ENCODE measurements at places on chromosomes 11 and 22.

GRCh38 chr11:43712676-43713075 is 32.1 kb downstream of the HSD17B12 start:
- DNase-seq, result no peak

DNA sequence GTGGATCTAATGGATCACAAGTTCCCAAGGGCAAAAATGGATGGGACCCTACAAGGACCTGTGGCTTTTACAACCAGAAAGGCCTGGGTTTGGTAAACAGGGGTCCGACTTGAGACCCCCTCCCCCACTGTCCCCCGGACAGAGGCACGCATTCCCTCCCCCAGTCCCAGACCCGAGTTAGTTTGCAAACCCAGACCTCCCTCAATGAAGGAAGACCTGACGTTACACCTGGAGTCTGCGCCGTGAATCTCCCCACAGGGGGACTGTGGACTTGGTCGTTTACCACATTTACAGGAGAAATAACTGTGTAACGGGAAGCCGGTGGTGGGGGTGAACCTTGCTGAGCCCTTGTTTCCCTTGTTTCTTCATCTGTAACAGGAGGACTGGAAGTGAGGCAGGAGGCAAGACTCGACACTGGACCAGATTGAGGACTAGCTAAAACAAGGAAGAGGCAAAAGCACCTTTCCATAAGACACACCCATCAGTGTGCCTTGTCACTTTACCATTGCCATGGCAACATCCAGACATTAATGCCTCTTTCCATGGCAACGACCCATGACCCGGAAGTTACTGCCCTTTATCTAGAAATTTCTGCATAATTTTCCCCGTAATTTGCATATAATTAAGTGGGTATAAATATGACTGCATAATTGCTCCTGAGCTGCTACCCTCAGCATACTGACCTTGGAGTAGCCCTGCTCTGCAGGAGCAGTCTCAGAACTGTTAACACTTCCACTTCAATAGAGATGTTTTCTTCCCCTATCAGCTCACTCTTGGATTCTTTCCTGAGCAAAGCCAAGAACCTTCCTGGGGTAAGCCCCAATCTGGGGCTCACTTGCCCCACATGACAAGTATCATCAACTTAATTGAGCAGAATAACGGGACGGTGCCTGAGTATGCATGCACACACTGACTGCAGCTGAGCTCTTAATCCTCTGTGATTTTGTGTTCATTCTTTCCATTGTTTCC is 25.4 kb downstream of the PDGFB start:
- DNase-seq, result no peak

DNA sequence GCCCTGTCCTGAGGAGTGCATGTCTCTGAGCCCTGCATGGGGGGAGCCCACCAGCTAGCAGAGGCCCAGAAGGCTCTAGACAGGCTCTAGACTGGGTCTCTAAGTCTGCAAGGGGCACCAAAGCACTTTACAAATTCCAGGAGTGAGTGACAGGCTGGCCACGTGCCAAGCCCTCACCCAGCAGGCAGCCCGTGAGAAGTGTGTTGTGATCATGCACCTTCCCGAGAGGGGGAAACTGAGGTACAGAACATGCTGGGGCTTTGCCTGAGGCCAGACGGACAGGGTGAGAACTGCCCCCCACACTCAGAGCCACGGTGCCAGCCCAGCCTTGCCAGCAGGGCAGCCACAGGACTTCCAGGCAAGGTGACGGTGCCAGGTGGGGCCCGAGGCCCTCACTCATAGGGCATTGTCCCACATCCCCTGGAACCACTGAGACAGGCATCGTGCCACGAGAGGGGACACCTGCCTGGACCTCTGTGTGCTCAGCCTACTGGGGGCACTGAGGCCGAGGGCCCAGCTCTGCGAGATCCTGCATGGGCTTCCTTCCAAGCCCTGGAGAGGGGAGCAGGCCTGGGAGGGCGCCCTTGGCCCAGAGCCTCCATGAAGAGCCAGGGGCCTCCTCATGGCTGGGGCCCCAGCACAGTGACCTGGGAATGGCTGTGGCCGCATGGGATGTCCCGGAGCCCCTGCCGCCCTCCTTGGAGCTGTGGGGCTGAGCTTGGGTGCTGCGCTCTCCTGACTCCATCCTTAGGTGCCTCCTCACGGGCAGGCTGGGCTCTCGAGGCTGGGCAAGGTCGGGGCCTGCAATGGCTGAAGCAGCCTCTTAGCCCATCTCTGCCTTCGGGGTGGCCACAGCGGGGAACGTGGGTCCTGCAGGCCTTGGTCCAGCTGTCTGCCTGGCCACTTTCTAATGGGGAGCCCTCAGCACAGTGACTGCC is 121.5 kb downstream of the KCNQ1OT1 start:
- DNase-seq, result no peak

- no peak for DNase-seq
Measured at GRCh38 chr11:9660886-9661285, 3.0 kb upstream of the SWAP70 start.

DNA sequence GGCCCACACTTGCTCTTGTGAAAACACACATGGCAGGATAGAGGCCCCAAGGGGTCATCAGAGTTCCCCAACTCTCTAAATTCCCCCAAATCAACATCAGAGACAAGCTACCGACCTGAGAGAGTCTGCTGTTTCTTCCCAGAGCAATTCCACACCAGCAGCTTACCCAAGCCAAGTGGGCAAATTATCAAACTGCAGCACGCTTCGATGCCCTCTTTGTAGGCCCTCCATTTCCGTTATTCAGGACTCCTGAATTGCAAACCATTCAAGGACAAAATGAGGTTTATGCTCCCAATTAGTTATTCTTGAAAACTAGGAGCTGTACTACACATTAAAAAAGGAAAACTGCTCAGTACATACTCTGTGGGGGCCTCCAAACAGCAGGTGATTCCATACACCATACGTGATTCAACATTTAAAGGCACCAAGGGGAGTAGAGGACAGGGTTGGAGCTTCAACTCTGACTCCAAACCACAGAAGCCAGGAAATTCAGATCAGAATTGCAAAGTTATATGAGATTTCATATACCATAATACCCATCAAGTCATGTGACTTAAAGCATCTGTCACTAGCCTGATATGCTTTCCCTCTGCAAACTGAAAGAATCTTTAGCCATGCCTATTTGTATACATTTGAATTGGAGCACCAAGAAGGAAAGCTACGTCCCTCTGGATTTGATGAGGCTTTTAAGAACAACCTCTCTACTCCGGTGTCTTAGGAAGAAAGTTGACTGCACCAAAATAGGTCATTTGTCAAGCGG is 234.8 kb downstream of the CADM1 start:
- DNase-seq, result no peak

DNA sequence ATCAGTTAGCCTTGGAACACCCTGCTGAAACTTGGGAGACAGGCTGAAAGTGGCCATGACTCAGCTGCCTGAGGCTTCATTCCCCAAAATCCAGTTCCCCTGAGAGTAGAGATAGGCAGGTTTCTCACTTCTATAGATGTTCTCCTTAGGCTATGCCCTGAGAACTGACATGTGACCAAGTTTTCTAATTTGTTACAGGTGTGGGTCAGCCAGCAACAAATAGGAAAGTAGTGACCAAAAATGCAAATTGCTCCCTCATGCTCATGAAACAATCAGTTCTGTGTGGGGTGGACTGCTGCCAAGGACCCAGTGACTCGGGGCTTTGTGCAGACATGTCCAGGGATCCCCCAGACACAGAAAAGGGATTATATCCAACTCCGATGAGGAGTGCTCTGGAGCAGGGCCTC is 7.3 kb upstream of the CCDC15 start:
- DNase-seq, result no peak

DNA sequence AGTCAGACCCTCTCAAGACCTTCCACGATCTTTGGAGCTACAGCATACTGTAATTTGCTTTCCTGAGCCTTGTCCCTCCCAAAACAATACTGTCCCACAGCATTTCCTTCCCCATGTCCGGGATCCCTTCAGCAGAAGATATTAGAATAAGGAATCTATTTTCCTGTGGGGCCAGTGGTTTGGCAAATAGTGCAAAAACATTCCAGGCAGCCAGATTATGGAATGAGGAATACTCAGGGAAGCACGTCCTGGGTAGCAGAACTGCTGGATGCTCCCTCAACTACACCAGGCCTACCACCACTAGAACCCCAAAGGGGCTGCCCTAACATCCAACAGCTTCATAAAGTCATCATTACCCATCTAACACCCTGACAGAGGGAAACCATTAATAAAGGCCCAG is 61.5 kb downstream of the AAMDC start:
- no peak for DNase-seq

All from iPS DF 6.9 (cell line).